CD4-positive, CD25-positive, alpha-beta regulatory T cell (primary cell): ENCODE measurements at places on chromosomes 5 and 9. TPM values are rescaled to one million over a fixed set of nuclear protein-coding genes. Genes with fewer than 3 reads are reported as not detected.
A peak's percentile ranks its signal among the peaks of the same experiment; 100 is the strongest.

- H3K4me1 ChIP-seq, result no peaks in the 10 kb centered on the region
- H3K4me3 ChIP-seq, result no peak overlapping the region
- H3K36me3 ChIP-seq, result no peaks in the 10 kb centered on the region
- H3K27ac ChIP-seq, result no peak overlapping the region
- DNase-seq, result no peak
Measured at GRCh38 chr9:69519470-69520240, 152.5 kb downstream of the APBA1 start.

DNA sequence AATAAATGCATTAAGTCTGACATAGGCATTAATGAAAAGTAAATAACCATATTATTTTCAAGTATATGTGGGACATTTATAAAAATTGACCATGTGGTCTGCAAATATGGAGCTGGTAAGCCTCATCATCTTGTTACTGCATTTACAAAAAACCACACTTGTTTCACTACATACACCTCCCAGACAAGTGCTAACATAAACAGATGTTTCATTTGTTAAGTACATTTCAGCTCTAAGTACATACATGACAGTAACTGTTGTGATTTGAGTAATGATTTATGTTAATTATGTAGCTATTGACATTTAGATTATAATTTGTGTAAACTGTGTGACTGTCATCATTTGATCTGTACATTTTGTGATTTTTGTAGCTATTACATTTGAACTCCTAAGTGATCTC is 13.9 kb downstream of the IDNK start:
- H3K4me3 ChIP-seq, result no peak overlapping the region
- DNase-seq, result no peak
- peaks cover 4% of the 10 kb centered on the region for H3K36me3 ChIP-seq

GRCh38 chr5:154191467-154192261 is 1.1 kb downstream of the GALNT10 start:
- H3K4me1 ChIP-seq, result peaks cover 37% of the 10 kb centered on the region
- H3K4me3 ChIP-seq, result peak overlapping the region; percentile 97
- no peaks in the 10 kb centered on the region for H3K27me3 ChIP-seq
- no peak for DNase-seq
- no peak overlapping the region for H3K27ac ChIP-seq
- peaks cover 13% of the 10 kb centered on the region for H3K36me3 ChIP-seq

DNA sequence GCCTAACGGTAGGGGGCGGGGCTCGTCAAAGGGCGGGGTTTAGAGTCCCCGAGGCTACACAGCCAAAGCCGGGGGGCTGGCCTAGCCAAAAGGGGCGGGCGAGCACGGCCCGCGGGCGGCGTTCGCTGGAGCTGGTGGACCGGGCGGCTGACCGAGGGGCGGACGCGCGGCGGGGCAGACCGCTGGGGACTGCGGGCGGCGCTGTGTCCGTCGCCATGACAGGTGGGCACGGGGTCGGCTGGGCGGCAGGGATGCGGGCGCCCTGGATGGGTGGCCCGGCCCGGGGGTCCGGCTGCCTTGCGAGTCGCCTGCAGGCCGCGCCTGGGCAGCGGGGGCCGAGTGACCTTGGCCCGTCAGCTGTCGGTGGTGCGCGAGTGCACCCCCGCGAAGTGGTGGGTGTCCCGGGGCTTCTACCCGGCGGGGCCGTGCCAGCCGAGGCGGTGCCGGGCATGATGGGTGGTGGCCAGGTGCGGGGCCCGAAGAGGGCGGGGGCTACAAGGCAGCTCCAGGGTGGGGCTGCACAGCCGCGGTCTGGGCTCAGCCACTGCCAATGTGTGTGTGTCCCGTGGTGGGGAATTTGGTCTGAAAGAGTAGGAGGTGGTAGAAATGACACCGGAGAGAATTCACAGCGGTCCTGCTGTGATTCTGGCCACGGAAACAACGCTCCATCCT is at the start of gene CARD19:
CARD19 (plus strand) TSS at position 87 of the 672 bp plus-strand sequence; CDS start at position 216, 129 bp downstream.
- H3K4me1 ChIP-seq, result peaks cover 69% of the 10 kb centered on the region
- no peaks in the 10 kb centered on the region for H3K36me3 ChIP-seq
- H3K4me3 ChIP-seq, result peak within 1 kb of the TSS; percentile 79
- H3K27me3 ChIP-seq, result no peaks in the 10 kb centered on the region
- DNase-seq, result peak; percentile 67

DNA sequence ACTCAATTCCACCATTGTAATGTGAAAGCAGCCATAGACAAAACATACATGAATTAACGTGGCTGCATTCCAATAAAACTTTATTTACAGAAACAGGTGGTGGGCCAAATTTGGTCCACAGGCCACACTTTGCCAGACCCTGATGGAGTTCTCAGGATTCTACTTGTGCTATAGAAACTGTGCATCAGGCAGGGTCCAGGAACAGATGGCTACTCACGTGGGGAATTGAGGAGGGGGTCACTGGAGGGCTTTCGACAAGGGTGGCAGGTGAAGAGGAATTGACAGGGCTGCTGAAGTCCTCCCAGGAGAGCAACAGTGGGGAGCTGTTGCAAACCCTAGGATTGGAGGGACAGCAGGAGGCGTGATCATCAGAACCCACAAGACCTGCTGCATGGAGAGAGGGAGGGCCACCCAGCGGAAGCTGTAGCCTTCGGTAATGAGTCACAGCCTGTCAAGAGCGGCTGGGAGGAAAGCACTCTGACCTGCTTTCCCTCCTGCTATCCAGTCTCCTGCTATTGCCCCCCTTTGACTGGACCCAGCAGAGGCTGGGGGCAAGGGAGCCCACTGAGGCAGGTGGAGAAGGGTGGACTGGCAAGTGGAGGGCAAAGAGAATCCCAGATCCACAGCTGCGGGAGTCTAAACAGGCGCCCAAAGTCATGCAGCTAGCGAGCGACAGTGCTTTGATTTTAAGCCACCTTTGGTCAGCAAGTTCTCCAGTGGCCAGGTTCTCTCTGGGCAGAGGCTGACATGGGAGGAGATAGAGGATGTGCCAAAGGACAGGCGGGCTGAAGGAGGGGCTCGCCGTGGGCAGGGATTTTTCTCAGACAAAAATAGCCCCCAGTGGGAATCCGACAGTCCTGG is 138.3 kb upstream of the SMIM23 start:
- no peaks in the 10 kb centered on the region for H3K4me1 ChIP-seq
- H3K4me3 ChIP-seq, result no peak overlapping the region
- H3K27me3 ChIP-seq, result no peaks in the 10 kb centered on the region
- no peak for DNase-seq
- no peaks in the 10 kb centered on the region for H3K36me3 ChIP-seq

RFK gene
- 12.4 TPM for total RNA-seq

GRCh38 chr5:2184563-2185540 is 302.1 kb upstream of the IRX4 start:
- DNase-seq, result no peak
- H3K4me3 ChIP-seq, result no peak overlapping the region
- H3K36me3 ChIP-seq, result no peaks in the 10 kb centered on the region
- H3K27ac ChIP-seq, result no peak overlapping the region
- H3K27me3 ChIP-seq, result no peaks in the 10 kb centered on the region

- peaks cover 82% of the 10 kb centered on the region for H3K36me3 ChIP-seq
- peaks cover 20% of the 10 kb centered on the region for H3K4me1 ChIP-seq
- DNase-seq, result peak; percentile 80
- no peak overlapping the region for H3K4me3 ChIP-seq
- peak overlapping the region; percentile 88 for H3K27ac ChIP-seq
Measured at GRCh38 chr5:157390551-157391297, 69.3 kb upstream of the NIPAL4 start.

DNA sequence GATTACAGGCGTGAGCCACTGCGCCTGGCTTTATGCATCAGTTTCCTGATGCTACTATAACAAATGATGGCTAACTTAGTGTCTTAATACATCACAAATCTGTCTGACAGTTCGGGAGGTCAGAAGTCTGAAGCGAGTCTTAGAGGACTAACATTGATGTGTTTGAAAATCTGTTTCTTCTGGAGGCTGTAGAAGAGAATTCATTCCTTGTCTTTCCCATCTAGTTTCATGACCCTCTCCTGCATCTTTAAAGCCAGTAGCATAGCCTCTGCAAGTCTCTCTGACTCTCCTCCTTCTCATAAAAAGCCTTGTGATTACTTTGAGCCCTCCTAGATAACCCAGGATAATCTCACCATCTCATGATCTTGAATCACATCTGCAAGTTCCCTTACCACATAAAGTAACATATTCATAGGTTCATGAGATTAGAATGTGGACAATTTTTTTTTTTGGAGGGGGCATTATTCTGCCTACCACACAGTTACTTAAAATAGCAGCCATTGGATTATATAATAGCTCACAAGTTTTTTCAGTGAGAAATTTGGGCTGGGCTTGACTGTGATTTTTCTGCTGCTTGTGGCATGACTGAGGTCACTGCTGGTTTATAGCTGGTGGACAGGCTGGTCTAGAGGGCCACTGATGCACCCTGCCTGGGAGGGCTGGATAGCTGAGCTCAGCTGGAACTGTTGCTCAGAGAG is 134.8 kb downstream of the FBXL7 start:
- no peaks in the 10 kb centered on the region for H3K36me3 ChIP-seq
- H3K4me3 ChIP-seq, result no peak overlapping the region
- H3K4me1 ChIP-seq, result no peaks in the 10 kb centered on the region
- no peak for DNase-seq
- H3K27me3 ChIP-seq, result no peaks in the 10 kb centered on the region

- H3K27ac ChIP-seq, result no peak overlapping the region
- H3K36me3 ChIP-seq, result no peaks in the 10 kb centered on the region
- H3K4me3 ChIP-seq, result no peak overlapping the region
- H3K4me1 ChIP-seq, result no peaks in the 10 kb centered on the region
Measured at GRCh38 chr9:74036549-74037231, 460.4 kb upstream of the RORB start.

- H3K36me3 ChIP-seq, result no peaks in the 10 kb centered on the region
- no peaks in the 10 kb centered on the region for H3K4me1 ChIP-seq
- no peak overlapping the region for H3K27ac ChIP-seq
- DNase-seq, result no peak
- no peaks in the 10 kb centered on the region for H3K27me3 ChIP-seq
Measured at GRCh38 chr5:170151097-170151831, 45.6 kb downstream of the FOXI1 start.

ATOSB gene
- total RNA-seq, result 7.2 TPM

- no peaks in the 10 kb centered on the region for H3K36me3 ChIP-seq
- DNase-seq, result no peak
- H3K27ac ChIP-seq, result no peak overlapping the region
- H3K27me3 ChIP-seq, result no peaks in the 10 kb centered on the region
Measured at GRCh38 chr9:4207123-4207875, 92.6 kb downstream of the GLIS3 start.

ACOT12 gene
- total RNA-seq, result not detected

DNA sequence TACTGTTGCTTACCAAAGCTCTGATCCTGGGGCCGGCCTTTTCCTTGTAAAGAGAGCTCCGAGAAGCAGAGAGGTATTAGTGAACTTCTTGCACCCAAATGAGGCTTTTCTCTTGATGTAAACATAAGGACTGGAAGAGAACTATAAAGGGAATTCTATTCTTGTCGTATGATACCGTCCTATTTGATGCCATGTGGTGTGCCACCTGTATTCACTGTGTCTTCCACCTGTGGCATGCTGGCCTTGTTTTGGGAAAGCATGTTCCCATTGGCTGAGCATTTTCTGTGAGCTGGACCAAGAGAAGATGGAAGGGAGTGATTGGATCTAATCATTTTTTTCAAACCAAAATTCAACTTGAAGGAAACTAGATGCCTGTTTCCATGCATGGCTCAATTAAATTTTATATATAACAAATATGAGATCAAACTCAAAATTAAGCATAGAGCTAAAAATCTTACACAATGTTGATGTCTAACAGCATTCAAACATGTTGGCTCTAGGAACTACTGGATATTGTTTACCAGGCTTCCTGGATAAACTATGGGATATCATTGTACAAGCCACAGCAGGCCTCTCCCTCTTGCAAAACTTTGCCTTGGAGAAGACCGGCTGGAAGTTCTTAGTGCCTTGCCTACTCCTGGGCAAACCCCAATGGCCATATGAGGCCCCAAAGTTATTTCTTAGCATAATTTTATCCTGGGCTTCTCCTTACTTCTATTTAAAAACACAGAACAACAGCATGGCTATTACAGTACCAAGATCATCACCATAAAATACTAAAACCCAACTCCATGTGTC is 115.3 kb downstream of the TSSK1B start:
- no peak overlapping the region for H3K4me3 ChIP-seq
- no peak overlapping the region for H3K27ac ChIP-seq

DNA sequence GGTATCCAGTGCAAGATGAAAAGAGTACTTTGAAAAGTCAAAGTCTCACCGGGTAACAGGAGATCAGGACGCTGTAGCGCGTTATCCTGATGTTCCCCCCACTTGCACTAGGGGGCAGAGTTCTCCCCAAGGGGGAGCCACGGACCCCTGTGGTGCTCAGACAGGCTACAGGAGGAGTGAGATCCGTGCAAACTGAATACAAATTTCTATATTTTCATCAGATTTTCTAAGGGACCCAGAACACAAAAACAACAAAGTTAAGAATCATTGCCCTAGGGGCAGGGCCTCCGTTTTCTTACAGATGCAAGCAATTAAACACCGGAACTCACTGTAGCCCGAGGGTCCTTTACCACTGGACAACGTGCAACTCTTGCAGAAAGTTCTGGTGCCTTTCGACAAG is 2.0 kb downstream of the MYO10 start:
- no peak overlapping the region for H3K4me3 ChIP-seq
- H3K4me1 ChIP-seq, result peaks cover 15% of the 10 kb centered on the region
- H3K27me3 ChIP-seq, result peaks cover 32% of the 10 kb centered on the region
- no peaks in the 10 kb centered on the region for H3K36me3 ChIP-seq
- peak; percentile 20 for DNase-seq

DNA sequence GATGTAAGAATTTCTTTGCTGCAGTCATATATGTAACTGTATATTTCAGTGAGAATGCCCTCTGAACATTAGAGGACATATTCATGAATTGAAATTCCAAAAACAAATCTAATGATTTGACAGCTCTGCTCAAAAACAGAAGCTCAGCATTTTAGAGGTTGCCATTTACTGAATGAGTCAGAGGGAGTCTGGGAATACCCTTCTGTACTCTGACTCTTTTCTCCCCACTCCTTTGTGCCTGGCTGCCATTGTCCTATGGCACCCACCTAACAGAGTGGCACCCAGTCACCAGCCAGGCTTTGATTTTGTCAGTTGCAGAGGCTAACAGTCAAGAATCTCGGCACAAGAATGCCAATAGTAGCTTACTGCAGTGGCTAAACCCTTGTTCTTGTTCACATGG is 133.6 kb downstream of the ATG10 start:
- H3K4me1 ChIP-seq, result no peaks in the 10 kb centered on the region
- no peak for DNase-seq
- H3K36me3 ChIP-seq, result no peaks in the 10 kb centered on the region
- H3K4me3 ChIP-seq, result no peak overlapping the region
- H3K27me3 ChIP-seq, result no peaks in the 10 kb centered on the region

DNA sequence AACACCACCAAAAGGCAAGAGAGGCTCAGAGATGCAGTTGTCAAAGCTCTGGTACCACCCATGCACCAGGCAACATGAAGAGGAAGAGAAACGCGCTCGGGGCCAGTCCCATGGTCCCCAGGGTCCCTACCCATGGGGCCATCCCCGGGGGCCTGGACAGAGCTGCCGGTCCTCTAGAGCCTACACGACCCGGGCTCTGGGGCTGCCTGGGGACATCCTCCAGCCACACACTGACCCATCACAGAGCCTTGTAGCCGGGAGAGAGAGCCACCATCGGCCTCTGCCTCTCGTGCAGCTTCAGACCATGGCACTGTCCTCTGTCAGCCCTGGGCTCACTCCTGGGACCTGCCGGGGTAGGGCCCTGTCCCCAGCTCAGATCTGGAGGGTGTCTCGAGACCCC is 23.7 kb downstream of the VAV2 start:
- H3K4me3 ChIP-seq, result no peak overlapping the region
- no peaks in the 10 kb centered on the region for H3K27me3 ChIP-seq
- H3K27ac ChIP-seq, result no peak overlapping the region
- DNase-seq, result no peak
- H3K36me3 ChIP-seq, result no peaks in the 10 kb centered on the region
